GM12865 (cell line): ENCODE measurements at places on chromosomes 2 and 18.

GRCh38 chr2:234593636-234594035 lies 96.8 kb upstream of the ARL4C start:
- DNase-seq, result no peak

- DNase-seq, result no peak
Observed at GRCh38 chr2:41914936-41915335, 132.9 kb upstream of the PKDCC start.

DNA sequence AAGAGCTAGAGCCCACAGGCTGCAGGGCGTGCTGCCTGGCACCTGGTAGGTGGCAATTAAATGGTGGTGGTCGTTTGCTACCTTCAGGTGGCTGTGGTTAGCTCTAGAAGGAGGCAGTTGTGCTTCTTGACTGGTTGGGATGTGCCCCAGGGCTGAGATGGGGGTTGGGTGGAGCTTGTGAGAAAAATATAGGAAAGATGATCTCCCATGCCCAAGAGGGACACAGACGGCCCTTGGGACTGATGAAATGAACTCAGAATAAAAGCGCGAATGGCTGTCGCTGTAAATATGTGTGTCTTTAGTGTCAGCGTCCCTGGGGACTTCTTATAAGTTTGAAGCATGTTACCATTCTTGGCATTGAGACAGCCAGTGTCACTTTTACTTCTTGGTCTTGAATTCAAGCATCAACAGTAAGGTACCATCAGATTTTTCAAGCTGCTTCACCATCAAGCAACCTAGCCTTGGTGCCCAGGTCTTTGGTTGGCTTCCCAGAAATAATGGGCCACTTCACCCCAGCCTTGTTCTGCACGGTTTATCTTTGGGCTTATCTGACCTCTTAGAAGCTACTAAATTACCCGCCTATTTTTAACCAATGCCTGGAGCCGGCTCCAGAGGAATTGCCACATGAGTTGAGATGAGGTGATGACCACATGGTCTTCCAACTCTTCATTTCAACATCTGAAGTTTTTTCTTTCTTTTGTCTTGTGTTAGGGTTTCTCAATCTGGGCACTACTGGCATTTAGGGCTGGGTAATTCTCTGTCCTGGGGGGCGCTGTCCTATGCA lies 11.9 kb downstream of the LRRFIP1 start:
- no peak for DNase-seq

- no peak for DNase-seq
Observed at GRCh38 chr2:168678153-168678853, 124.1 kb upstream of the NOSTRIN start.

- no peak for DNase-seq
Observed at GRCh38 chr18:48308755-48309575, 100.2 kb downstream of the ZBTB7C start.
